ENCODE measurements at places on chromosomes 7 and 10. TPM values are rescaled to one million over a fixed set of nuclear protein-coding genes. Genes with fewer than 3 reads are reported as not detected.

The ACBD7 gene
- polyA plus RNA-seq: 0.19 TPM

The PDE1C gene
- 2.0 TPM for polyA plus RNA-seq

The ZSCAN25 gene
- 6.2 TPM for polyA plus RNA-seq

The KCP gene
- polyA plus RNA-seq: 0.22 TPM

The GIMAP1 gene
- 5.7 TPM for polyA plus RNA-seq

The TAS2R41 gene
- not detected for polyA plus RNA-seq

The MGAM2 gene
- polyA plus RNA-seq: 0.93 TPM

The HOXA2 gene
- 1.2 TPM for polyA plus RNA-seq

The PPA1 gene
- 251 TPM for polyA plus RNA-seq

The TAS2R16 gene
- not detected for polyA plus RNA-seq

The IFRD1 gene
- polyA plus RNA-seq: 42.4 TPM

The DPYSL4 gene
- 1.5 TPM for polyA plus RNA-seq

The MUC3A gene
- polyA plus RNA-seq: 0.53 TPM

The CPA5 gene
- 0.08 TPM for polyA plus RNA-seq

The SLC26A4 gene
- polyA plus RNA-seq: 0.28 TPM

The GPR146 gene
- polyA plus RNA-seq: 13.7 TPM

The OIT3 gene
- polyA plus RNA-seq: 0.08 TPM

The TMEM139 gene
- 8.4 TPM for polyA plus RNA-seq

The SH2D4B gene
- 0.20 TPM for polyA plus RNA-seq

The NEURL1 gene
- polyA plus RNA-seq: 2.0 TPM

The BAMBI gene
- 3.1 TPM for polyA plus RNA-seq

The PLAU gene
- 36.7 TPM for polyA plus RNA-seq

The IKZF1 gene
- 4.0 TPM for polyA plus RNA-seq

The PRSS37 gene
- not detected for polyA plus RNA-seq

The NPSR1 gene
- polyA plus RNA-seq: not detected

The LIPN gene
- polyA plus RNA-seq: 2.6 TPM

The HOXA10 gene
- polyA plus RNA-seq: 0.29 TPM

The PAPOLB gene
- 0.04 TPM for polyA plus RNA-seq

The PPP1R17 gene
- polyA plus RNA-seq: 0.63 TPM

The GIMAP7 gene
- 39.8 TPM for polyA plus RNA-seq

The EPC1 gene
- polyA plus RNA-seq: 16.3 TPM

The SPDYE2 gene
- polyA plus RNA-seq: not detected

The ERVW-1 gene
- polyA plus RNA-seq: not detected

The CYP3A7 gene
- 0.24 TPM for polyA plus RNA-seq

The TMEM273 gene
- polyA plus RNA-seq: 12.4 TPM

The MYO3A gene
- polyA plus RNA-seq: 0.14 TPM

The MYH16 gene
- 0.04 TPM for polyA plus RNA-seq

The FAM237B gene
- polyA plus RNA-seq: 0.02 TPM

The ZNF316 gene
- polyA plus RNA-seq: 23.3 TPM

The TMEM229A gene
- polyA plus RNA-seq: not detected

The GLCCI1 gene
- polyA plus RNA-seq: 13.9 TPM

The ALKBH4 gene
- 10.3 TPM for polyA plus RNA-seq
